ENCODE measurements at places on chromosomes 12 and 14.

DNA sequence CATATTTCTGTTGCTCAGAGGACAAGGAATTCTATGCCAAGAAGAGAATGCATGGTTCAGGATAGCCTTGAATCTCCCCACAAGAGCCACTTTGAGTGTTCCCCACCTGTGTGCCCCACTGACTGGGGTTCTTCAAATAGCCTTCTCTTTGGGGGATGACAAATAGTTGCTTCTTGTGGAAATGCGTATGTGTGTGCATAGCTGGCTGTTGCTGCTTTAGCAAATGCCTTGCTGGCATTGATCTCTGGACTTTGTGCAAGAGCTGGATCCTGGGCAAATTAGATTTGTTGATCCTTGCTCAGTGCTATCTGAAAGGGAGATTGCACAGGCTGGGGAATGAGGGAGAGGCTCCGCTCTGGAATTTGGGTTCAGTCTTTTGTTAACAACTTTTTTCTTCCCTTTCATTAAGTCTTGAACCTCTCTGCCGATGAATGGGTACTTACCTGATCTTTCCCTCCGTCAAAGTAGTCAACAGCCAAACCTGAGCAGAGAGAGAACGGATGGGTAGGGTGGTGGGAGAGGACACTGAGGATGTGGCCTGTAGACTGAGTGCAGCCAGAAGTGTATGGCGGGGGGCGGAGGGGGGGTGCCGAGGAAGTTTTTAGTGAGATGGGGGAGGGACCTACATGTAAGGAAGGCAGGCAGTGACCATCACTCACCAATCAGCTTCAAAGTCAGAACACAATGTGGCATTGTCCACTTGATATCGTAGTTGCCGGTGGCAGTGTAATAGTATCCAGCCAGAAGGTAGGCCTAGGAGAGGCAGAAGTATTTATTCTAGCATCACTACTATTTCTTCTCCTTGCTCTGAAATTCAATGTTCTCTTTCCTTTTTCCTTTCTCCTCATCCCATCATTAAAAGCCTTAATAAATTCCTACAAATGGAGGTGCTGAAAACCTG lies 10.7 kb downstream of the EMG1 start:
- no peak for DNase-seq

DNA sequence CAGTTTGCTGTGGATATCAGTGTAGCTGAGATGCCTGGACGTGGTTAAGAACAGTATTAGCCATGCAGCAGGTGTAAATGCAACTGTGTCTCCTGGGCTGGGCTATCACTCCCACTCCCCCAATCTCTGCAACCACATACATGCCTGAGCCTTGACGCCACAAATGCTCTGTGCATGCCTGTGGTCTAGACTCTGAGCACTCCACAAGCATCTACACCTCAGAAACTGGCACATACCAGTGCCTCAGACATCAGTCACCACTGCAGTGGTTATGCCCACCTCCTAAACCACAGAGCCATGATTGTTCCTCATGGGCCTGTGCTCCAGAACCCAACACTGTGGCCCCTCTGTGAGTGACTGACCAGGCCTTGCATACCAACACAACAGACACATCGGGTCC lies 226.8 kb upstream of the ALG10 start:
- DNase-seq: no peak

DNA sequence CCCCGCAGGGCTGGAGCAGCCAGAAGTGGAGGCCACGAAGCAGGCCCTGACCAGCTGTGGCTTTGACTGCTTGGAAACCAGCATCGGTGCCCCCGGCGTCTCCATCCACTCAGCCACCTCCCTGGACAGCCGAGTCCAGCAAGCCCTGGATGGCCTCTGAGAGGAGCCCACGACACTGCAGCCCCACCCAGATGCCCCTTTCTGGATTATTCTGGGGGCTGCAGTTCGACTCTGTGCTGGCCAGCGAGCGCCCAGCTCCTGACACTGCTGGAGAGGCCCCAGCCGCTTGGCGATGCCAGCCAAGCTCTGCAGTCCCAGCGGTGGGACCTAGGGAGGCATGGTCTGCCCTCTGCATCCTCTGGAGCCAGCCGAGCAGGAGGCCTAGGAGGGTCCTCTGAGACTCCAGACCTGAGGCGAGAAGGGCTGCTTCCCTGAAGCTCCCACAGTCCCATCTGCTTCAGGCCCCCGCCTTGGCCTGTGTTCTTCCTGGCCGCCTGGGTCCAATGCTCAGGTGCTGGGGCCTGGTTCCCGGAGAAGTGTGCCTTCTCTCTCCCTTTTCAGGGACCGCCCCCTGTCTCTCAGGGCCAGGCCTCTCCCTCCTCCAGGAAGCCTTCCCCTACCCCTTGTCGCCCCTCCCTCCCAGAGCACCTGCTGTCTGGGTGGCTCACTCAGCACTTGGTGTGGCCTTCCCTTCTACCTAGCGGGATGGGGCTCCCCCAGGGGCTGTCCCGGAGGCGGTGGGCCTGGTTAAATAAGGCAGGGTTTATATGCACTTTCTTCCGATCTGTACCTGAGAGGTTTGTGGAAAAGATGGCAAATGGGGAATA lies 23.0 kb downstream of the MVK start:
- no peak for DNase-seq

DNA sequence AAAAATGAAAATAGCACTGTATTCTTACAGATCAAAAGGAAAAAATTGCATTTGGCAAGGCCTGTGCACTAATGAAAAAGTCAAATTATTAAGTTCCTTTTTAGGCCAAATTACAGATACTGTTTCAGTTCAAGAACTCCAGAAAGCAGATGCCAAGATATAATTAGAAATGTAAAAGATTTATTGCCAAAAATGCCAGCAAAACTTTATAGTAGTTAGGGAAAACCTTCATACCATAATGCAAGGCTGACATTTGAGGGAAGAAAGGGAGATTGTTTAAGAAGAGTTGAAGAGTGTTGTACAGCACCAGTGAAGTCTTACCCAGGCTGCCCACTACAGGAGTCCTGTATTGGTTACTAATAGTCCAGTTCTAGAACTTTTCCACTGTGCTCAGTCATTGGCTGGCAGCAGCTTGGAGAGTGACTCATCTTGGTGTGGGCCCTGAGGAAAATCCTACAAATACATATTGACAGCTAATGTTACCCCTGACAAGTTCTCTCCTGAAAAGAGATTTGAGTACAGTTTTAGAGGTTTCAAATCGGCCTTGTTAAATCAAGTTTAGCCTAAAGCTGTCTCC lies 600.4 kb downstream of the C12orf50 start:
- DNase-seq: no peak

GRCh38 chr12:127489061-127489460 lies 777.9 kb upstream of the TMEM132C start:
- no peak for DNase-seq

DNA sequence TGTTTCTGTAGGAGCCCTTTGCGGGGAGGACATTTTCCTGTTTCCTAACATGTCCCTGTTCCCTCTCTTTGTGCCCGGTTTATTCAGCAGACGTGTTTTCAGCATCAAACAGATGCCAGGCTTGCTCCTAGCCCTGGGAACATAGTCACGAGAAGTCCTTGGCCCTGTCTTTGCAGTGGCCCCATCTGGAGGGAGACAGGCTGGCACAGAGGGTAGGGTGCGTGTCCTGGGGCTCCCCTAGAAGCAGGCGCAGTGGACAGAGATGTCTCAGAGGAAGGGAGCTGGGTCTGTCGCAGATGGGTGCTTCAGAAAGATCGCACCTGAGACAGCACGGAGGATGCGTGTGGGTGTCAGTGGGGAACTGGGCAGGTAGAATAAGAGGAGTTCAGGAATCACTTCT lies 75.0 kb upstream of the DYNC1H1 start:
- DNase-seq: no peak

GRCh38 chr12:12608557-12608957 lies 3.1 kb upstream of the CREBL2 start:
- no peak for DNase-seq

GRCh38 chr14:80172375-80173051 lies 38.8 kb downstream of the DIO2 start:
- DNase-seq: no peak

- no peak for DNase-seq
Observed at GRCh38 chr12:112175361-112176155, 50.2 kb downstream of the TRAFD1 start.

DNA sequence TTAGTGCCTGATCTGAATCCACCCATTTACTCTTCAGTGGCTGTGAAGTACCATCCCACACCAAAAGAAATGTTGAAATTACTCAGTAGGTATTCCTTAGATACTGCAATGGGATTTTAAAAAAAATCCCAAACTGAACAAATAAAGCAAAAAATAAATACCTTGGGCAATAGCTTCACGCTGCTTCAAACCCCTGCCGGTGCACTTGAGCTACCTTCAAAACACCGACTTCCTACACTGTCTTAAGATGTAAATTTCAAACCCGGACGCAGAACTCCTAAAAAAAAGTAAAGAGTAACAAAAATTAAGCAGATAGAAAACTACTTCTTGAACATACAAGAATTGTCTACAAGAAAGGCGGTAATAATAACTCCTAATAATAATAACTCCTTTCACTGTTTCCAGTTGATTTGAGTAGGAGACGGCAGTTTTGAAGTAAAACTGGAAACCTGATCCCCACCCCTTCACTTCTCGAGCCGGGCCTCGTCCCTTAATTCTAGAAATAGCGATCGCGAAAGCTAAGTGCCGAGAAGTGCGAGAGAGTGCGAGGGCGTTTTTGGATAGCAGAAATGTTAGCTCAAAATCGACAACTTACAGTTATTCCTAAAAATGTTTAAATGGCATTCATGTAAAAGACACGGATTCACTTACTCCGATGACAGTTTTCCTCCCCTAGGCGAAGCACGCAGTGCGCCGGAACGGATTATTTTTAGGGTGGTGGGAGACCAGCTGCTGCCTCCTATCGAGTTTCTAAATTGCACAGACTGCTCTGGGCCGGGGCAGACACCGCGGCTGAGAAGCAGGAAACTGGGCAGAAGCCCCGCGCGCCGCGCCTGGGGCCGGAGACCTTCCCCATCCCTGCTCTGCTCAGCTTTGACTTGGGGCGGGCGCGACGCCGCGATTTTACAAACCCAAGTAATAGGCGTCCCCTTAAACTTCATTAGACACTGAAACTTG lies at the start of gene ABCC9:
Gene ABCC9 (minus strand): TSS at position 878 of the 957 bp plus-strand sequence. CDS start 4,752 bp downstream, outside the sequence.
- no peak for DNase-seq

DNA sequence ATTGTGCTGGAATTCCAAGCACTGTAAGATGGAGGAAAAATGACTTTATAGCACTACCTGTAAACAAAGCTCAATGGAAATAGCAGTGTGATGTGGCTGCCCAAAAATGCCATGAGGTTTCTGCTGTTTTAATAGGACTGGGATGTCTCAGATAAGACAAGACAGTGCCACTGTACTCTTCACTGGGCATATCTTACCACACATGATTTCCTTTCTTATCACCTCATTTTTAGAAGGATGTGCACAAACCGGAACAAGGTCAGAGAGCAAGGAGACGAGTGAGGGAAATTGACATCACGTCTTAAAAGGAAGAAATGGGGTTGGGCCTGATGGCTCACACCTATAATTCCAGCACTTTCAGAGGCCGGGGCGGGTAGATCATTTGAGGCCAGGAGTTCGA lies 38.4 kb upstream of the FGD4 start:
- no peak for DNase-seq

DNA sequence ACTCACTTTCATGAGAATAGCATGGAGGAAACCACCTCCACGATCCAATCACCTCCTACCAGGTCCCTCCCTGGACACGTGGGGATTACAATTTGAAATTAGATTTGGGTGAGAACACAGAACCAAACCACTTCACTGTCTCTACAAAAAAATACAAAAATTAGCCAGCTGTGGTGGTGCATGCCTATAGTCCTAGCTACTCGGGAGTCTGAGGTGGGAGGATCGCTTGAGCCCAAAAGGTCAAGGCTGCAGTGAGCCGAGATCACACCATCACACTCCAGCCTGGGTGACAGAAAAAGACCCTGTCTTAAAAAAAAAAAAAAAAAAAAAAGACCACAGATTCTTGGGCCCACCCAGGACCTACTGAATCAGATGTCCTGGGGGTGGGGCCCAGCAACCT lies 28.3 kb downstream of the BRI3BP start:
- no peak for DNase-seq

- DNase-seq: no peak
Observed at GRCh38 chr14:74290415-74290814, 12.3 kb downstream of the ABCD4 start.

DNA sequence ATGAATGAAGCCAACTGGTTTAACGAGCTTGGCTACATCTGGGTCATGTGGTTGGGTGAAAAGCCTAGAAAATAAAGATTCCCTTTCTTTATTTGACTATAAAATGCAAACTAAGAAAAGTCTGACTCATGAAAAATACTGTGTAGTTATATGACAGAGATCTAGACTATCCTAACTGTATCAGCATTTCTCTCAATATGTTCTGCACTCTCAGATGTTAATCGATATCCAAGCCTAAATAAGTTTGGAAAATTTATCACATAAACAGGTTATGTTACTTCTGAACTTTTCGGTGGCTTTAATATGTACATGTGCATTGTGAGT lies 133.1 kb downstream of the DAAM1 start:
- DNase-seq: no peak
